COLO829 (cell line): ENCODE measurements at places on chromosomes 1 and 21.
A peak's percentile ranks its signal among the peaks of the same experiment; 100 is the strongest.

GRCh38 chr1:164721228-164721496 lies 162.2 kb downstream of the PBX1 start:
- no peak for DNase-seq

- DNase-seq = peak; percentile 85
These were observed 46.6 kb downstream of the NEK7 start for GRCh38 chr1:198203434-198203833.

DNA sequence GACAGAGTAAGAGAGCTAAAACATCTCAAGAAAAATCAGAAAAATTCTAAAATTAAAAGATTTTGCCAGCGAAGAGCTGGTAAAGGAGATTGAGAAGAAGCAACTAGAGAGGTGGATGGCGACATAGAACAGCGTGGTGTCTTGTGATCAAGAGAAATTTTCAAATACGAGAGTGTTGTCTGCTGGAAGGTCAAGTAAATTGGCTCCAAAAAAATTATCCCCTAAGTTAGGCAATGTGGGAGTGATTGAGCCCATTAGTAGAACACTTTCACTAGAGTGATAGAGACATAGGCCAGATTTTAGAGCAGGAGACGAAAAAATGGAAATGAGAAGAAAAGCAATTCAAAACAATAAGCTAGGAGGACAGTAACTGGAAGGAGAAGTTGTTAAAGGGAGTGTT lies 94.3 kb upstream of the MPC2 start:
- DNase-seq = no peak

- DNase-seq = no peak
These were observed 63.9 kb downstream of the CSMD2 start for GRCh38 chr1:34101151-34101550.

DNA sequence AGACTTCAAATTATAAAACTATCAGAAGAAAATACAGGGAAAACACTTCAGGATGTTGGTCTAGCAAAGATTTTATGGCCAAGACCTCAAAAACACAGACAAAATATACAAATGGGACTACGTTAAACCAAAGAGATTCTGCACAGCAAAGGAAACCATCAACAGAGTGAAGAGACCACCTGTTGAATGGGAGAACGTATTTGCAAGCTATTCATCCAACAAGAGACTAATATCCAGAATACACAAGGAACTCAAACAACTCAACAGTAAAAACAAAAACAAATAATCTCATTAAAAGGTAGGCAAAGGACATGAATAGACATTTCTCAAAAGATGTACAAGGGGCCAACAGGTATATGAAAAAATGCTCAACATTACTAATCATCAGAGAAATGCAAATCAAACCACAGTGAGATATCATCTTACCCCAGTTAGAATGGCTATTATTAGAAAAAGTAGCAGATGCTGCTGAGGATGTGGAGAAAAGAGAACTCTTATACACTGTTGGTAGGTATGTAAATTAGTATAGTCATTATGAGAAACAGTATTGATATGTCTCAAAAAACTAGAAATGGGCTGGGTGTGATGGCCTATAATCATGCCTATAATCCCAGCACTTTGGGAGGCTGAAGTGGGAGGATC lies 112.6 kb downstream of the LRIG2 start:
- no peak for DNase-seq

DNA sequence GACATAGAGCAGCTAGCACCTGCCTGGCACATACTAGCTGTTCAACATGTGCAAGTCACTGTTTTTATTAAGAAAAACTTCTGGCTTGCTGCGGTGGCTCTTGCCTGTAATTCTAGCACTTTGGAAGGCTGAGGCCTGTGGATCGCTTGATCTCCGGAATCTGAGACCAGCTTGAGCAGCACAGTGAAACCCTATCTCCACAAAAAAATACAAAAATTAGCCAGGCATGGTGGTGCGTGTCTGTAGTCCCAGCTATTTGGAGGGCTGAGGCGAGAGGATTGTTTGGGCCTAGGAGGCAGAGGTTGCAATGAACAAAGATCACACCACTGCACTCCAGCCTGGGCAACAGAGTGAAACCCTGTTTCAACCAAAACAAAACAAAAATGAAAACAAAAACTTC lies 27.7 kb upstream of the C8B start:
- DNase-seq = no peak

DNA sequence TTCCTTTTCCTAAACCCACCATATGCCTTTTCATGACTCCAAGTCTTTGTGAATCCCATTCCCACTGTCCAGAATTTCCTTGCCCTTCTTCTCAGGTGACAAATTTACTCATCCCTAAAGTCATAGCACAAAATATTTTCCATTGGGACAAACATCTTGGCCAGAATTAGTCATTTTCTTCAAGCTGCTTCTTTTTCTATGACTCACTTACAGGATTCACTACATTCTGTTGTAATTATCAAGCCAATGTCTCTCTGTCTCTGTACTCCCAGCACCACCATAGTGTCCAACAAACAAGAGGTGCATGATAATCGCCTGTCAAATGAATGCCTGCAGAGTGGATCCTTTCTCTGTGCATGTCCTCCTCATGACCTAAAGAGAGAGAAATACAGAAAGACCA lies 37.8 kb downstream of the SGIP1 start:
- DNase-seq = peak; percentile 28

DNA sequence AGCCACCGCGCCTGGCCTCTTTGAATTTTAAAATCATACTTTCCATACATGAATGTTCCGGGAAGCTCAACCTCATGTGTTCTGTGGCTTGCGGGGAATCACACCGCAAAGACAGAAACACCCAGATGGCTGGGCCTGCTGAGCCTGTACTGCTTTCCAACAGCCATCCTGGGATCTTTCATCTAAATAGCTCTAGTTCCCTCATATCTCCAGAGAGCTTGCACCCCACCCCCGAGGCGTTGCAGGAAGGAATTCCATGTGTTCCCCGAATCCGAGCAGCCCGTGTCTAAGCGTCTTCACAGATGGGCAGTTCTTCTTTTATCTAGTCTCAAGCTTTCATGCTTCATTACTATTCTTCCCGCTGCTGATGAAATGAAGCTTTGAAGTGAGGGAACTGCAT lies 66.4 kb downstream of the IGSF21 start:
- no peak for DNase-seq

- DNase-seq = no peak
These were observed 6.3 kb upstream of the RC3H1 start for GRCh38 chr1:174028495-174028894.

GRCh38 chr1:25520446-25521061 lies 22.9 kb upstream of the LDLRAP1 start:
- DNase-seq = peak; percentile 62

DNA sequence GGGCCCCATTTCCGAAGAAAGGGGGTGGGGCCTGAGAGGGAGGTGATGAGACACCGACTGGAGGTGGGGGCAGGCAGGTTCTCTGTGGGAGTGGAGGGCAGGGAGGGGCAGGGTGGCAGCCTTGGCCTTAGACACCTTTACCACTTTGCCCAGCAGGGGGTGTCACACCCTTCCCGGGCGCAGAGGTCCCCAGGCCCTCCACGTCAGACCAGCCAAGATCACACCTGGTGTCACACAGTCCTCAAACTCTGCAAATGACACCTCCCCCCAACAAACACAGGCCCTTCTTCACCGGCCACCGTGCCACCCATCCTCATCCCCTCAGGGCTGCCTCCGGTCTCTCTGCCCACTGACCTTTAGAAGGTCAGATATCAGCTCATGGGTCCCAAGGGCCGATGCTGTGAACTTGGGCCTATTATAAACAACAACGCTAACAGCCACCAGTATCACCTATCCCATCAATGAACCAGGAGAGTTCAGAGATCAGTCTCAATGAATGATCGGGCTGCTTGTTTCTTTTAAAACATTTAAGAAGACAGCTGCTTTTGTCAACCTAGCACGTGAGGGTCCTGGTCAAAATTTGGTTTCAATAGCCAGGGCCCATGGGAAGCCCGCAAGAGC lies 103.9 kb downstream of the CASZ1 start:
- DNase-seq = no peak

DNA sequence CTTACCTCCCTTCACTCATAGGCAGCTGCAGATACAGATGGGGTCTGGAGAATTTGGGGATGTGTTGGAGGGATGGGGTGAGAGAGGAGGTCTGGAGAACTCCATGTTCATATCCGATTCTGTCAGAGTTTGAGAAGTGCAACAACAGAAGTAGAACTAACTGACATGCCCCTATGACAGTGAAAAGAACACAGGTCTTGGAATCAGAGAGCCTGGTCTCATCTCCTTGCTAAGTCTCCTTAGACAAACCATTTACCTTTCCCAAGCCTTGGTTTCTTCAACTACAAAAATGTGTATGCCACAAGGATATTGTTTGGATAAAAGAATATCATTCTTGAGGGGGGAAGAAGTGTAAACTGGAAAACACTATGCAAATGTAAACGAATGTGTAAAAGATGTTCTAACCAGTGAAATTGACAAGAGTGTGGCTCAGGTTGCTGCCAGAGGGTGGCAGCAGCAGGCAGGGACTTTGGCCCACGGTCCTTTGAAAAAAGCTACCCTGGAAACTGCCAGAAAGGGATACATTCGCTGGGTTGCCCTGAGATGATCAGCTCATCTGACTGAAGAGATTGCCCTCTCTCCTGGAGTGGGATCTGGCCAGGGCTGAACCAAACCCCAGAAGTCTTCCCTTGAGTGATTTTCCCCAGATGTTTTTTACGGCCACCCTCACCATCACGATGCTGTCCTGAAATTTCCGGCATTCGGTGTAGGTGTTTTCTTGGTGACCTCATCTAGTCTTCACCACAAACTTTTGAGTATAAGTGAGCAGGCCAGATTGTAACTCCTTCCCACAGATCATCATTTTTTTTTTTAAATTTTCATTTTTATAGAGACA lies 17.0 kb upstream of the CD2 start:
- peak; percentile 50 for DNase-seq

GRCh38 chr21:38196036-38196435 lies 60.8 kb upstream of the KCNJ15 start:
- DNase-seq = no peak

GRCh38 chr21:36395353-36396111 lies 10.3 kb downstream of the CHAF1B start:
- DNase-seq = no peak

GRCh38 chr1:218633238-218633988 lies 288.3 kb downstream of the TGFB2 start:
- DNase-seq = no peak

- DNase-seq = peak; percentile 68
These were observed 21.4 kb upstream of the FASLG start for GRCh38 chr1:172637522-172637921.

GRCh38 chr1:47194311-47194710 lies 4.5 kb upstream of the PDZK1IP1 start:
- no peak for DNase-seq

DNA sequence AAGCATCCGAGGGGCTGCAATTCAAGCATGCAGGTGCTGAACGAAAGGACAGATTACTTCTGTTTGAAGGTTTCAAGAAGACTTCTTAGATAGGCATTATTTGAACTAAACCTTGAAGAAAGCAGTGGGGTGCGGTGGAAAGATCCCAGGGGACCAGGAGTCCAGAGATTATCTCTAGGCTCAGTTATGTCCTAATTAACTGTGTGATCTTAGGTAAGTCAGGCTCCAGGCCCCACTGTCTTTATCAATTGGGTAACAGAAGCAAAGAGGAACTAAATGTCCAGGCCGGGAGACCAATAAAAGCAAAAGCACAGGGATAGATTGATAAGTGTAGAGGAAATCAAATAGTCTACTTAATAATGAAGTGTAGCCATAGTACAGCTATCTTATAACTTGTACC lies 72.9 kb upstream of the CDC42BPA start:
- no peak for DNase-seq

DNA sequence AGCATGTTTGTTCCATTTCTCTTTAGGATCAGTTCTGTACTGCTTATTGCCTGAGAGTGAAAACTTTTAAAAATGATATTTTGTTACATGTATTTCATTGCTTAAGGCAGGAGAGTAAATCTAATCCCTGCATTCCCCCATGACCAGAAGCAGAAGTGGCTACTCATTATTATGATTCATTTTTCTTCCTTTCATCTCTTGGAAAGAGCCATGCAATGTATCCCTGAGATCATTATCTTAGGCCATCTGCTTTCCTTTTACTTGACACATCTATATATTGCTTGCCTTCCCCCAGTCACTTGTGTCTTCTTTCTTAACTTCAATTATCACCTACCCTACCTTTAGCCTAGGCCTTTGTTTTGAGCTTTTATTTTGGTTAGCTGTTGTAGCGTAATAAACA lies 430.4 kb upstream of the CHRM3 start:
- no peak for DNase-seq

- no peak for DNase-seq
These were observed 15.5 kb upstream of the PSMG1 start for GRCh38 chr21:39198800-39199199.

- no peak for DNase-seq
These were observed 950 bp upstream of the EVA1C start for GRCh38 chr21:32411350-32412161.

DNA sequence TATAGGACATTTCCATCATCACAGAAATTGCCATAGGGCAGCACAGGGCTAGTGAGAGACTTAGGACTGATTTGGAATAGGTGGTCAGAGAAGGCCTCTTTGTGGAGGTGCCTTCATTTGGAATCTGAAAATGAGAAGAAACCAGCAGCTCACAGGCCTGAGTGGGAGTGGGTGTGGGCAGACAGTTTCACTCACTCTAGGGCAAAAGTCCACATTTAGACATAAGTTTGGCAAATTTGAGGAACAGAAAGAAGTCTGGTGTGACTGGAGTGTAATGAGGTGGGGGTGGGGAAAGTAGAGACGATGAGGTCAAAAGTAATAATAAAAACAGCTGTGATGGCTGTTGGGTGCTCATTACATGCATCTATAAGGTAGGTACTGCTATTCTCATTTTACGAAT lies 22.4 kb upstream of the BCAR3 start:
- no peak for DNase-seq

DNA sequence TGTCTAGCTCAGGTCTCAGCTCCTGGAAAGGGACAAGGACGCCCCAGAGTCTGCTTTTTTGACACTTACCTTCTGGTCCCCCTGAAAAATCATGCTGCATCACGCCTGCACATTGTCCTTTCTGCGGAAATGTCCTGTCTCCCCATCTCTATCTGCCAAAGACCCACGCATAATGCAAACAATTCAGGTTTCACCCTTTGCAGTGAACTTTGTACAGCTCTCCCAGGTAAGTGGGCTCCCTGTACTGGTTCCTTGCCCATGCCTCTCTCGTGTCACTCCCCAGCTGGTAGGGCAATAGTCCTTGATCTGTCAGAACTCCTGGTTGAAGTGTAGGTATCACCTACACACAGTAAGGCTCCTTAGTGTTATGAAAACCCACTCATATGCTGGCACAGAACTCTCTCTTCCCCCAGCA lies 102.9 kb upstream of the IRF2BP2 start:
- no peak for DNase-seq
